Umbilical cord (tissue), 2 donors: ENCODE measurements at places on chromosomes 5 and 9.

DNA sequence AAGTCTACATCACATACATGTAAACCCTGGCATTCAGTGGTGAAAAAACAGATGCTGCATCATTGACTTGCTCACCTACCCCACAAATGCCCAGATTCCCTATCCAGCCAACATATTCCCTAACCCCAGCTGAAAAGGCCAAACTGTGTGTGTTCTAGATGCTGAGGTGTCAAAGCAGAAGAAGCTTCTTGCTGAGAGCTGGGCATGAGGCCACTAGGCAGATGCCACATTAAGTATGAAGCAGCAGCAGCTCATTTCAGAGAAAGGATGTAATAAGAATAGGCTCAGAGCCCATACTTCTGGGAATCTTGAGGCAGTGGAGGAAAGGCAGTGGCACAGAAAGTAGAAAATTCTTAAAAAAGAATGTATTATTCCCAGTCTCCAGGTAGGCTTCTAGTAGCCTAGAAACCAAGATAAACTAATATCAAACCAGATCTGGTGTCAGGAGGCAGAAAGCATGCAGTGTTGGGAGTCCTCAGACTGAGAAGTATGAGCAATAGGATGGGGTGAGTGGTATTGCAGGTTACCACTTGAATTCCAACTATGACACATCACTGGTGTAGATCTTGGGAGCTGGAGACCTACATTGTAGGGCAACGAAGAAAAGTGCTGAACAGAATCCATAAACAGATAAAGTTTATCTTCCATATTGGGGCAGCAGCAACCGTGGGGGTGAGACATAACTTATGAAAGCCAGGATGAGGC, 71.9 kb upstream of the GRHPR start:
- DNase-seq: no peak

DNA sequence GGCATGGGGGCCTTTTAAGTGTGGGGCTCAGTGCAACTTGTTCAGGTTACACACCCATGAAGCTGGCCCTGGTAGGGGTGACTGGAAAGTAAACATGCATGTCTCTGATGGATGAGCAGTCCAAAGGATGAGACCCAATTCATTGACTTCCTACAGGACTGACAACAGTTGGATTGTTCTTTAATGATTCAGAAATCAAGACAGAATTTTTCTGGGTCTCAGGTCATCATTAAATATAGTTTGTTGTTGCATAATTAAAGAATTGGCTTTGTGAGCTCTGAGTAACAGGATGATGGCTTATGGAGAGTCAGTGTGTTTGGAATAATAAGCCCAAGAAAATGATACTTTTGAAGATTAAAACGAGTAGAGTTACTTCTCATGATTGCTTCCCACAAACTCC, 604.2 kb upstream of the CLINT1 start:
- no peak for DNase-seq

GRCh38 chr5:132491368-132492364, 1.1 kb upstream of the IRF1 start:
- DNase-seq: no peak

- DNase-seq: peak; percentile 27
Measured at GRCh38 chr5:72107901-72108201, 576 bp downstream of the MAP1B start.

GRCh38 chr5:126597156-126597555, 2.1 kb upstream of the ALDH7A1 start:
- DNase-seq: peak; percentile 8

DNA sequence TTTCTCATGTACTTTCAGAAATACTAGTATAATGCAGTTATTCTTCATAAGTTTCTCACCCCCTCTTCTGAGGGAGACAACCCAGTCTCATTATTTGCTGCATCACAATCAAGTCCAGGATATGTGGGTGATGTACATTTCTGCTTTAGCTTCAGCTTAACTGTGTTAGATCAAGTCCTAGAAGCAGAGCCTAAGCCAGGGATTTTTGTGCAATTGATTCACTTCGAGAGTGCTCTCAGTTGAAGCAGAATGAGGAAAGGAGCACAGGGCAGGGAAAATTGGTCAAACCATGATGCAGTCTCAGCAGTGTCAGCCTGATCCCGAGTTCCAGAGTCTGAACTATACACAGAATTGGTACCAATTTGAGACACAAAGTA, 15.1 kb downstream of the HNRNPK start:
- DNase-seq: peak; percentile 28

DNA sequence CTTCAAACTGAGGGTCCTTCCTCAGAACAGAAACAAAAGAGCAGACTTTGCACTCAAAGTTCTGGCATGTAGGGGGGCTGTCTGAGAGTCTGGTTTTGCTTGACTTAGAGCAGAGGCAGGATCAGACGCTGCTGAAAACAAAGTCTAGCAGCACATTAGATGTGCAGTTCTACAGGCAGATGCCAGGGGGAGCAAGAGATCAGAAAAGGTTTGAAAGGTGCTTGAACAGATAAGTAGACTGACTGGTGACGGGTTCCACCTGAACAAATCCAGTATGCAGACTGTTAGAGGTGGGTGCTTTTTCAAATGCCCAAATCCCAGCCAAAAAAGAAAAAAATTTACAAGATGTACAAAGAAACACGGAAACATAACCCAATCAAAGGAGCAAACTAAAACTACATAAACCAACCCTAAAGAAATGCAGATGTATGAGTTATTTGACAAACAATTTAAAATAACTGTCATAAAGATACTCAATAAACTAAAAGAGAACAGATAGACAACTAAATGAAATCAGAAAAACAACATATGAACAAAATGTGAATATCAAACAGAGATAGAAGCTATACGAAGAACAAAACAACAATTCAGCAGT, 194.7 kb upstream of the FREM1 start:
- DNase-seq: peak; percentile 35

DNA sequence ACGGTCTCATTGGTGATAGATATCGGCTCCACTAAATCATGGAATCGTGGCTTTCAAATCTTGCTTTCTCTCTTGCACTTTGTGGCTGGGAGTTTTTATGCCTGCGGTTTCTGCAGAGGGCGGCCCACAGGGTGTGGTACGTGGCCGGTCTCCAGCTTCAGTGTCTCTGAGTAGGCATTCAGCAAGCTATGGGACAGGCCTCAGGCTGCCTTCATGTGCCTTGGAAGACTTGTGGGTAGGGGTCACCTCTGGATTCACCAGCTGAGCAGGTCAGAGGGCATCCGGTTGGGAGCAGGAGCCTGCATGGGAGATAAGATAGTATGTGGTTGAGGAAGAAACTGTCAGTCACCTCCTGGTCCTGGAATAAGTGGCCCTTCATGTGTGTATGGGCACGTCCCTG, 47.7 kb downstream of the AMBP start:
- DNase-seq: no peak
